T-helper 2 cell (primary cell): ENCODE measurements at places on chromosomes 11 and 22.

DNA sequence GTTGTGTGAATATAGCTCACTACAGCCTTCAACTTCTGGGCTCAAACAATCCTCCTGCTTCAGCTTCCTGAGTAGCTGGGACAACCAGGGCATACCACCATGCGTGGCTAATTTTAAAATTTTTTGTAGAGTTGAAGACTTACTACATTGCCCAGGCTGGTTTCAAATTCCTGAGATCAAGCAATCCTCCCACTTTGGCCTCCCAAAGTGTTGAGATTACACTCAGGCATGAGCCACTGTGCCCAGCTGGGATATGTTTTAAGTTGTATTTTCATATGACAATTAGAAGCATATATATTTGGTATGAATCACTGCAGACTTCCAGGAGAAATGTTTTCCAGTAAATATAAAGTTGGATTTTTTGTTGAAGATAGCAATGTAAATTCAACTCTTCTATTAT is 15.4 kb downstream of the DDX10 start:
- no peak for DNase-seq

GRCh38 chr11:11482730-11483129 is 129.7 kb upstream of the CSNK2A3 start:
- DNase-seq: no peak

- peak; percentile 19 for DNase-seq
Measured at GRCh38 chr22:39688186-39688785, 117.7 kb downstream of the CACNA1I start.

GRCh38 chr11:71453037-71453917 is at the start of gene NADSYN1:
Gene NADSYN1, plus strand, starts transcription at chr11:71453203. Its CDS starts 94 bp downstream, at chr11:71453297.
- DNase-seq: peak; percentile 94

GRCh38 chr11:65047581-65048422 is 6.8 kb downstream of the SAC3D1 start:
- DNase-seq: peak; percentile 30

- no peak for DNase-seq
Measured at GRCh38 chr11:14422052-14422813, 63.2 kb upstream of the RRAS2 start.

DNA sequence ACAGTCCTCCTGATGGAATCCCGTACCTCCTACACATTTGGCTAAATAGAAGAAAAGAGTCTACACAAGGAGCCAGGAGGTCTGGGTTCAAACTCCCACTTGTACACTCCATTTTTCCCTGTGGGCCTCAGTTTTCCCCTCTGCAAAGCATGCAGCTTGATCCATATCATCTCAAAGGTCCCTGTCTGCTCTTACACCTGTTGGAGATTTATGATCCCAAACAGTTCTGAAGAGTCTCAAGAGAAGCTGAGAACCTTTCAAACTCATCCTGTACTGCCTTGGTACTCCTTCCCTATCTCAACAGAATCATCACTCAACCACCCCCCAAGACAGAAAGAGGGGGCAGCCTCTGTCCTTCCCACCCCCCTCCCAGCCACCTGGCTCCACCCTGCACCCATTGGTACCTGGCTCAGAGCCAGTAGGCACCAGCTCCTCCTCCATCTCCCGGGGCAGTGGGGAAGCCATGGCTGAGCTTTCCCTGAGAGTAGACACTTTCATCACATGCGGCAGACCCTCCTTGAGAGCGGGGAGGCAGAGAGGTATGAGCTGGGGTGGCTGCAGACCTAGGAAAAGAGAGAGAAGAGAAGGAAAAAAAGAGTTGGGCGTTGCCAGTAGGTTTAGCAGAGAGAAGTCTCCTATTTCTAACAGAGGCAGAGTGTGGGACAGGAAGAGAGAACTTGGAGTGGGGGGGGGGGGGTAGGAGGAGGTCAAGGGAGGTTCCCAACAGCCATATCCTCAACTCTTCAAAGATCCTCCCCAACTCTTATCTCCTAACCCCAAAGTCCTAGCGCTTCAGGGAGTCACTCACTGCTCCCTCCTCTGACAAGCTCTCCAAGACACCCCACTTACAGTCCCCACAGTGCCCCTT is 3.1 kb downstream of the TNKS1BP1 start:
- no peak for DNase-seq

GRCh38 chr11:130478881-130479280 is 30.4 kb downstream of the ADAMTS15 start:
- DNase-seq: no peak

DNA sequence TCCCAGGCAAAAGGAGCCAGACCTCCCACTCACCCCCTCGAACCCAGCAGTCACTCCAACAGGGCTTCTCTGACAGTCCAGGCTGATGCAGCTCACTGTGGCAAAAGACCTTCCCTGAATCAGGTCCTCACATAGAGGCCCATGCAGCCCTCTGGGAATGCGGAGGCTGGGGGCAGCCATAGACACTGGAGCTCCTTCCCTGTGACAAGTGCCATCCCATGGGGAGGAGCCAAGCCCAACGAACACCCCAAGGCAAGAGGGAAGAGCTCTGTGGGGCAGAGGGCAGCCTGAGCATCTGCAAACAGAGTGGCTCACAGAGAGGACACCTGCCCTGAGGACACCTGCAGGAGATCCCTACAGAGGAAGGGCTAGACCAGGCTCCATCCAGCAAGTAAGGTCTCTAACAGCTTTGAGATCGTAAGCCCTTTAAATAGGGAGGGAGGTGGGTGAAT is at the start of gene LINC01488:
TSS of gene LINC01488 (plus strand) at position 271 of the 452 bp plus-strand sequence.
- no peak for DNase-seq

GRCh38 chr22:32777987-32778386 is 23.5 kb upstream of the TIMP3 start:
- no peak for DNase-seq

DNA sequence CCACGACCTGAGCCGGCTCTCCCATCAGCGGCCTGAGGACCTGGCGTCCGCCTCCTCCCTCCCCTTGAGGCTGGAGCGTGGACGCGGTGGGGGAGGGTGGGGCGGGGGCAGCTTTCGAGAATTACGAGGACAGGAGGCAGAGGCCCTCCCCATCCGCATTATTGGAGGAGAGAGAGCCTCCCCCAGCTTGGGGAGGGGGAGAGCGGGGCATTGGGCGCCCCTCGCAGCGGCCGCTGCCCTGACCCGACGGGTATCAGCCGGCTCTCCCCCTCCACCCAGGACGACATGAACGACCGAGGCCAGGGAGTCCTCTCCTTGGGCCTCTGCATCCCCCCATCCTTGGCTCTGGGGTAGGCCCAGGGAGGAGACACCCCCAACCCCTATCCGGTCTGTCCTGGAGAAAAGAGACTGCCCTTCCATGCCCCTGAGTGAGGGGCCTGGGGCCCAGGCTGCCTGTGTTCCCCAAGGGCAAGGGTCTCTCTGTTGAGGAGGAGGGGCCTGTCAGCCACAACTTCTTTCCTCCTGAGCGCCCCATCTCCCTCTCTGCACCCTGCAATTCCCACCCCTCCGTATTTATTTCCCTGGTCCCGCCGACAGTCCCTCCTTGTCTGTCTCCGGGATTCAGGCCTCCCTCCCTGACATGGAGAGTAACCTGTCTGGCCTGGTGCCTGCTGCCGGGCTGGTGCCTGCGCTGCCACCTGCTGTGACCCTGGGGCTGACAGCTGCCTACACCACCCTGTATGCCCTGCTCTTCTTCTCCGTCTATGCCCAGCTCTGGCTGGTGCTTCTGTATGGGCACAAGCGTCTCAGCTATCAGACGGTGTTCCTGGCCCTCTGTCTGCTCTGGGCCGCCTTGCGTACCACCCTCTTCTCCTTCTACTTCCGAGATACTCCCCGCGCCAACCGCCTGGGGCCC is 495 bp downstream of the GPR137 start:
- DNase-seq: no peak

DNA sequence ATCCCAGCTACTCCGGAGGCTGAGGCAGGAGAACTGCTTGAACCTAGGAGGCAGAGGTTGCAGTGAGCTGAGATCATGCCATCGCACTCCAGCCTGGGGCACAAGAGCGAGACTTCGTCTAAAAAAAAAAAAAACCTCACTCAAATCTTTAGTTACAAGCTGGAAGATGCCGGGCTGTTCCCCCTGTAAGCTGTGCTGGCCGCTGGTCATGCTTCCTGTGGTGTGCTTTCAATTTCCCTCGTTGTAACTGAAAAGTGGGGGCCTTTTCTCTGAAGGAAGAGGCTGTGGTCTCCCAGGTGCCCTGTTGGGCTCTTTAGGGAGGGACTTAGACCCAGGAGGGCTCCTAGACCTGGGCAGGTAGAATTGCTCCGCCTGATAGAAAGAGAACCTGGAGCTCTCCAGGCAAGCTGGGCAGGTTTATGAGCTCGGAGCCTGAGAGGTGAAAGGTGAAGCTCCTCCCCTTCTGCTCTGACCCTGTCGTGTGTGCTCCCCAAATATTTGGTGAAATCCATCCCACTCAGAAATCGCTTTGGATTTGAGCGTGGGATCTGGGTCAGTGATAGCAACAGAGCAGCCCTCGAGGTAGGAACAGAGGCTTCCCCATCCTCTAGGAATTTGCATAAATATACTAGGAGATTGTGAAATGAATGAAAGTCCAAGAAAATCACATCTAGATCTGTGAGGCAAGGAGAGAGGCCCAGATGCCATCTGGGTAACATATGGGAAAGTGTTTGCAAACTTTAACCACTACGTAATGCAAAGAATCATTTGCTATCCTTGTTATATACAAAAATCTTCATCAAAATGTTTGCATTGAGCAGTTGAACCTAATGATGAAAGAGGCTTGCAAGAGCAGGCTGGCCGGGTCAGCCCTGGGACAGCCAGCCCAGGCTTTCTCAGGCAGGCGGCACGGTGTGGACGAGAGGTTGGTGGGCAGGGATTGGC is 154.3 kb downstream of the FBXO7 start:
- no peak for DNase-seq
